HFFc6 (cell line): ENCODE measurements at places on chromosomes 7 and 10. TPM values are rescaled to one million over a fixed set of nuclear protein-coding genes. Genes with fewer than 3 reads are reported as not detected.

ASB10 gene
- total RNA-seq = not detected in 2 replicates

DNA sequence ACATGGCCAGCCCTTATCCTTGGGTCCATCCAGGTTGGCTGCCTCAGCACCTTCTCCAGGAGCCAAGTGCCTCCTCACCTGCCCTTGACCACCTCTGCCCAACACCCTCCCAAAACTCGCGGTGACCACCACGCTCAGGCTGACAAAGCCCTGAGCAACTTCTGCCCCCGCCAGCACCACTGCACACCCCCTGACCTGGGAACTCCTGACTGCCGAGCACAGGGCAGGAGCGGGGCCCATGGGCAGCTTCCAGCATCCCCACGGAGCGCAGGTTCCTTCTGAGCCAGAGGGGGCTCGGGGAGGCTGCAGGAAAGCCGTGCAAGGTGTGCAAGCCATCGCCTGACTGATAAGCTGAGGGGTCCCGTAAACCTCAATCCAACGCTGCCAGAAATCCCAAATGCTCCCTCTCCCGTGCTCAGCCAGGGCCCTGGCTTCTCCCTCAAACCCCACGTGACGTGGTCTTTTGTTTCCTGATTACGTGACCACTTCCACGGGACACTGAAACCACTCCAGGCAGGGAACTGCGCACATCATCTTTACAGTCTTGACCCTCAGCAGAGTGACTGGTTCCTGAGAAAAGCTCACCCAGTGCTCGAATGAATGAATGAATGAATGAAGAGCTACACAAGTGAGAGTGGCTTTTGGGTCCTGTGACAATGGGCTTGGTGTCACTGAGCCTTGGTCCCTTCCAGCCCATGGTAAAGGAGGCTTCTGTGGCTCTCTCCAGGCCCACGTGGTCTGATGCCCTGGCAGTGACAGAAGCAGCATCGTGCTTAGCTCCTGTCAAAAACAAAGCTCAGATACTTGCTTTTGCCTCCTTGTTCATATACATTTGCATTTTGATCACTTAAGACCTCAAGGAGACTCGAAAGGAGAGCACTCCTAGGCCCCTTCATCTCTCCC lies 249.8 kb upstream of the PPP2R2D start:
- peaks cover 6% of the 10 kb centered on the region; the same call in 1 of the 2 replicates for H3K36me3 ChIP-seq
- no peaks in the 10 kb centered on the region for H3K27me3 ChIP-seq
- no peak overlapping the region for H3K27ac ChIP-seq
- no peak for DNase-seq

DNA sequence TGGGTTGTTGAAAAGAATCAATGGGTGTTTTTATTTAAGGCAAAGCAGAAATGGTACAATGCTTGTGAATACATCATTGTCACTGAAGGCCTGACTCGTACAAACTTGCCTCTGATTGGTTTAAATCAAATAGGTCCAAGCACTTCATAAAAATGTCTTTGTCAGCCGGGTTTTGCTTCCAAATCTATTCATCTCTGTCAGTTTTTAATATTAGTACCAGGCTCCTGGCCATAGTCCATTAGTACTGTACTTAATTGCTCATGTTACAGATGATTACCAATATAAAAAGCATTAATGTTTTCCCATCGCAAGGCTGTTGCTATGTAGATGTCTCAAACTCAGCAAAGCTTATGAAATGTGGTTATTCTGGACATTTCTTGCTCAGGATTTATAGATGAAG lies 171.9 kb downstream of the ARID5B start:
- H3K4me3 ChIP-seq = peak overlapping the region; percentile 52; the same call in 1 of the 2 replicates
- peaks cover 90% of the 10 kb centered on the region for H3K36me3 ChIP-seq
- peaks cover 92% of the 10 kb centered on the region for H3K4me1 ChIP-seq
- H3K27me3 ChIP-seq = peaks cover 24% of the 10 kb centered on the region
- peak overlapping the region; percentile 89 for H3K27ac ChIP-seq

DNA sequence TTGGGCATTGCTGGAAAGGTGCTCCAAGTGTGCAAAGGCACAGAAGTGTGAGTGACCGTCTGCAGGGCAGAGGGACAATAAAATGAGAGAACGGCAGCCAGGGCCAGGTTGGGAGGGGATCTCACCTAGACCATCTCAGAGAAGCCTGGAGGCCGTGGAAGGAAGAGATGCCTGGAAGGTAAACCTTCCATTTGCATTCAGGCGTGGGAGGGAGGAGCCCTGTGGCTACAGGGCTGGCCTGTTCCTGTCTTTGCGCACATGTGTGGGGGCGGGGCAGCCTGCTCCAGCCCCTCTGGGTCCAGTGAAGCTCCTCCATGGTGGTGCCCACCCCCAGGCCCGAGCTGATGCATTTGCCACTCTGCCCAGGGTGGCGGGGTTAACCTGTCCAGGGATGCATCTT lies 473.6 kb upstream of the MGMT start:
- H3K4me3 ChIP-seq = no peak overlapping the region
- no peak overlapping the region for H3K27ac ChIP-seq
- DNase-seq = no peak
- no peaks in the 10 kb centered on the region for H3K4me1 ChIP-seq
- H3K27me3 ChIP-seq = peaks cover 3% of the 10 kb centered on the region
- H3K36me3 ChIP-seq = no peaks in the 10 kb centered on the region

EPHA1 gene
- total RNA-seq = not detected in 3 replicates

- H3K4me3 ChIP-seq = no peak overlapping the region
- peaks cover 8% of the 10 kb centered on the region; the same call in 1 of the 2 replicates for H3K27me3 ChIP-seq
- DNase-seq = peak; percentile 23
- H3K4me1 ChIP-seq = peaks cover 39% of the 10 kb centered on the region
- no peak overlapping the region for H3K27ac ChIP-seq
These were observed 105.4 kb upstream of the GLI3 start for GRCh38 chr7:42342381-42342780.

PAPSS2 gene
- 403 to 597 TPM (median 420 TPM) in 3 replicates for total RNA-seq

OR6V1 gene
- not detected in 3 replicates for total RNA-seq

PAX4 gene
- total RNA-seq = not detected in 3 replicates

CDC14C gene
- total RNA-seq = not detected in 2 replicates

DNA sequence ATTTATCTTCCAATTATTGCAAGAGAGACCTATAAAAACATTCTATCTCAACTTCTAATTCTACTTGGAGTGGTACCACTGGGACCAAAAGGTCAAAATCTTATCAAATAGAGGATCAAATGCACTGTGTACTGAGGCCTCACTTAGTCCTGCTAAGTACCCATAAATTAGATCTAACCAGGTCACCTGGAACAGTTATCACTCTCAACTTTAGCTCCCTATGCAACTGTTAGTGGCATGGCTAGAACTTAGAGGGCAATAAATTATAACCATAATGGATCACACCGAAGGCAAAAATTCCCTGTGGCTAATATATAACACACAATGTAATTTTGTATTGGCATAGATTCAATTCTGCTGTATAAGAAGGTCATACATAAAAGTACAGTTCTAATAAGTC lies 428.9 kb downstream of the PCDH15 start:
- H3K27ac ChIP-seq = no peak overlapping the region
- no peak overlapping the region for H3K4me3 ChIP-seq
- no peaks in the 10 kb centered on the region; the same call in 1 of the 2 replicates for H3K27me3 ChIP-seq

DNA sequence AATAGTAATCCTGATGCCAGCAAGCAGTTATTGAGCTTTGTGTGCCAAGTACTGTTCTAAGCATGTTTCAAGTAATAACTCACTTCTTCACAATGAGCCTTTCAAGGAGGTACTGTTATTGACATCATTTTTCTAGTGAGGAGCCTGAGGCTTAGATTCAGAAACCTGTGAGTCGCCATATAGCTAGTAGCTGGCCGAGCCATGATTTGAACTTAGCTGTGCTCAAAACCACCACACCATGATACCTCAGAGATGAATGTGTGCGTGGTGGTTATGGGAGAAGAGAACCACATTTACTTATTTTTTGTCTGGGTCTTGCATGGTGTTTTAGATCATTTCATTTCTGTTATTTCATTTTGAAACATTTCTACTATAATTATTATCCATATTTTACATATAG lies 578.9 kb downstream of the AUTS2 start:
- no peak overlapping the region for H3K4me3 ChIP-seq
- H3K4me1 ChIP-seq = no peaks in the 10 kb centered on the region
- H3K27me3 ChIP-seq = no peaks in the 10 kb centered on the region; the same call in 1 of the 2 replicates
- H3K36me3 ChIP-seq = no peaks in the 10 kb centered on the region
- no peak overlapping the region for H3K27ac ChIP-seq
- DNase-seq = no peak

DNA sequence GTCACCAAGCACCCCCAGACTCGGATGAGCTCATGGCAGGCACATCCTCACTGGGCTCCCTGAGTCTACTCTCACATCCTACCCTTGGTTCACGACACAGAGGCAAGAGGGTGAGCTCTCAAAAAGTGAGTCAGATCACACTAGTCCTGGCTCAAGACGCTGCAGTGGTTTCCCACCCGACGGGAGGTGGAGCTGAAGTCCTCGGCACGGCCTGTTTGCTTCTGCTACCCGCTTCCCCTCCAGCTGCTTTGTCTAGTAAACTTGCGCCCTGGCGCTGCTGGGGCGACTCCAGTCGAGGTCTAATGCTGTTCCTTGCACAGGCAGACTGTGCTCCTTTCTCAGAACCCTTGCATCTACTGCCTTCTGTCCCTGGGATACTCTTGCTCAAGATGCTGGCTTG lies 13.5 kb upstream of the SFMBT2 start:
- H3K27me3 ChIP-seq = peaks cover 5% of the 10 kb centered on the region
- DNase-seq = no peak
- no peak overlapping the region for H3K4me3 ChIP-seq

- peaks cover 14% of the 10 kb centered on the region for H3K4me1 ChIP-seq
- H3K36me3 ChIP-seq = no peaks in the 10 kb centered on the region
- no peak overlapping the region for H3K4me3 ChIP-seq
- H3K27ac ChIP-seq = no peak overlapping the region
- DNase-seq = no peak
- H3K27me3 ChIP-seq = no peaks in the 10 kb centered on the region
These were observed 53.0 kb downstream of the ARHGAP12 start for GRCh38 chr10:31875608-31876007.

GRCh38 chr7:117839507-117839906 lies 33.7 kb downstream of the CTTNBP2 start:
- H3K4me1 ChIP-seq = no peaks in the 10 kb centered on the region
- DNase-seq = no peak
- no peak overlapping the region for H3K4me3 ChIP-seq
- H3K36me3 ChIP-seq = no peaks in the 10 kb centered on the region; the same call in 1 of the 2 replicates
- H3K27ac ChIP-seq = no peak overlapping the region

SYT15B gene
- 1.9 TPM in 1 of 2 replicates, not detected in the other for total RNA-seq

RINT1 gene
- total RNA-seq = 25.7 to 27.9 TPM (median 26.5 TPM) in 3 replicates

GRCh38 chr7:111090846-111091245 lies at the start of gene LRRN3:
Gene LRRN3 (plus strand): TSS chr7:111091127. CDS start chr7:111122773, 31,646 bp downstream.
- no peaks in the 10 kb centered on the region; the same call in none of the 2 replicates for H3K36me3 ChIP-seq
- H3K4me1 ChIP-seq = peaks cover 51% of the 10 kb centered on the region
- H3K27me3 ChIP-seq = no peaks in the 10 kb centered on the region
- peak within 1 kb of the TSS; percentile 64; the same call in 1 of the 2 replicates for H3K27ac ChIP-seq
- DNase-seq = peak; percentile 57

DNA sequence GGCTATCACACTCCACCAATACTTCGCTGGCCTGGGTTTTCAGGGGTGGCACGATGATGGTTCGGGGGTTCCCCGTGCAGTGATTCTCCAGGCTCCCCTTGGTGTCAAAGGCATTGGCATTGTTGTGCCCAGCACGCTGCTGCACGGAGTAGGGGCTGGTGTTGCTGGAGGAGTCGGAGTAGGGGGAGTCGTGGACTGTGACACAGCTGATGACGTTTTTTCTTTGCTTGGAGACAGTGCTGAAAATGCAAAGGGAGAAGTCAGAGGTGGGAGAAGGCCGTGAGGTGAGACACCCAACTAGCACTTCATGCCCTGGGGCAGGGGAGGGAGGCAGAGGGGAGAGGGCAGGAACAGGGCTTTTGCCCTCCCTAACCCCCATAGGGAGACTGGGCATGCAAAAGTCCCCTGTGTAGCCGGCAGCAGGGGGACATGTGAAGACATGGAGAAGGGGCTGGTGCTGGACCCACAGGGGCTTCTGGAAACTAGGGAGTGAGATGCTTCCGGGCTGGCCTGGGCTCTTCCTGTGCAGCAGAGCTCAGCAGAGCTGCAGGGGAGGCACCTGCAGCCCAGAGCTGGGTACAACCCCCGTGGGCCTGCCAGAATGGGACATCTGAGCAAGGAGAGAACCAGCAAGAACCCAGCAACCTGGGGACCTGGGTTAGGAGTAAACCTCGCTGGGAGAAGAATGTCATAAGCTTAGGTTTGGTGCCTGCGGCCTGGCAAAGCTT lies 60.5 kb downstream of the CLEC2L start:
- no peak overlapping the region for H3K27ac ChIP-seq
- no peaks in the 10 kb centered on the region; the same call in 1 of the 2 replicates for H3K27me3 ChIP-seq
- no peaks in the 10 kb centered on the region; the same call in 1 of the 2 replicates for H3K36me3 ChIP-seq
- H3K4me1 ChIP-seq = no peaks in the 10 kb centered on the region
- no peak for DNase-seq

GDF2 gene
- not detected in 3 replicates for total RNA-seq

DNA sequence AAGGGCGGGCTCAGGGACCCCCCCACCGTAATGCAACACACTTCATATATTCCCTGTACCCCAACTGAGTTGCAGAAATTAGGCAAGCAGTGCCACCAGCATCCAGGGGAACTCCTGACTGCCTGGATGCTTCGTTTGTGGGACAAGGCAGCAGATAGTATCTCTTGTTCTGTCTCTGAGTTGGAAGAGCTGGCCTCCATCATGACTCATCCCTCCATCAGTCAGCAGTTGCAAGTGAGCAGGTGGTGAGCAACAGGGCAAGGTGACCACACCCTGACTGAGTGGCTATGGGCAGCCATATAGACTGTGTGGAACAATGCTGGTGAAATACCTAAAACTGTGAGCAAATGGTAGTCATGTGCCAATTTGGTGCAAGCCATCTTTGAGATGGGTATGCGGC lies 22.8 kb upstream of the ADAMTS14 start:
- no peak overlapping the region for H3K27ac ChIP-seq
- DNase-seq = peak; percentile 87
- peaks cover 37% of the 10 kb centered on the region for H3K4me1 ChIP-seq
- H3K36me3 ChIP-seq = no peaks in the 10 kb centered on the region

DNA sequence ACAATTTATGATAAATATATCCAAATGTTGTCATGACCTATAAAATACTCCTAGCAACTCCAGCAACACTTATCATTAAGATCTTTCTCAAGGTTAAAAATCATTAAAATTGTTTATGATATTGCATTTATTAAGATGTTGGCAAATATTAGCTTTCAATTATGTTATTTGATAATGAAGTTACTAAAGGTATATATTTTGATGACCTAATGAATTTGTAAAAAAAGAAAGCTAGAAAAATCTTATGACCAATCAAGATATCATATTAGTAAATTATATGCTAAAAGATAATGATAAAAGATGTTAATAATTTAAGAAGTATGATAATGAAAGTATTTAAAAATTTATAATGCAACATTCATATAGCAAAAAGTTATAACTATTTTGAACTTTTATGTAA lies 66.3 kb upstream of the RAB18 start:
- H3K27me3 ChIP-seq = peaks cover 3% of the 10 kb centered on the region
- H3K27ac ChIP-seq = no peak overlapping the region
- no peaks in the 10 kb centered on the region for H3K36me3 ChIP-seq
- H3K4me3 ChIP-seq = no peak overlapping the region
